ENCODE measurements at places on chromosomes 1 and 21.
A peak's percentile ranks its signal among the peaks of the same experiment; 100 is the strongest.

DNA sequence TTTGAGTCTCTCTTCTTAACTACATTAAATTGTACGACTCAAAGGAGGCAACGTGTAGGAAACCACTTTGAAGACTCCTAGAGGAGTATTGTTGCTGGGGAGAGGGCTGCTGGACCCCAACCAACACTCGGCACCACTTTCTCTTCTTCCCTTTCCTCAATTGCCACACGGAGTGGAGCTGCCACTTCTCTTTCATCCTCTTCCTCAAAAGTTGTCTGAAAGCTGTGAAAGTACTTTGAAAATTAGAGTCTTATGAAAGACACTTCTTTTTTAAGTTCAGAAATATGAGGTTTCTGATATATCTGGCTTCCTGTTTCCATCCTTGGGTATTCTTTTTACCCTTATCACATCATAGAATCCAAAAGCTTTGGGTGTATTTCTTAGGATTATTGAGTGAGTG is 59.5 kb downstream of the MRPS6 start:
- DNase-seq: no peak

DNA sequence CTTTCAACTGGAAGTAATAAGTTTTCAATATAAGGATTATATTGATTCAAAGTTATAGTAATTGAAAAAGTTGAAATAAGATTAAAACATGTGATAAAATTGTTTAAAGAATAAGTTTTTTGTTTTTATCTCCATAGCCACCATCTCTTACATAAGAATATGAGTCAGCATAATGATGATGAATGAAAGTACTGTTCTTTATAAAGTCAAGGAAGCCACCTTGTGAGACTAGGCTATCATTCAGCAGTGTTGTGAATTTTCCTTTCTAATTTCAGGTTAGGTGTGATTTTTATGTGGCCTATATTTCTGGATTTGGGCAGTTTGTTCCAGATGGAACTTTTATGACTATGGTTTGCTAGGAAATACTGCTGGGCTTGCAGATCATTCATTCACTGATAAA is 22.4 kb upstream of the ASB17 start:
- no peak for DNase-seq

DNA sequence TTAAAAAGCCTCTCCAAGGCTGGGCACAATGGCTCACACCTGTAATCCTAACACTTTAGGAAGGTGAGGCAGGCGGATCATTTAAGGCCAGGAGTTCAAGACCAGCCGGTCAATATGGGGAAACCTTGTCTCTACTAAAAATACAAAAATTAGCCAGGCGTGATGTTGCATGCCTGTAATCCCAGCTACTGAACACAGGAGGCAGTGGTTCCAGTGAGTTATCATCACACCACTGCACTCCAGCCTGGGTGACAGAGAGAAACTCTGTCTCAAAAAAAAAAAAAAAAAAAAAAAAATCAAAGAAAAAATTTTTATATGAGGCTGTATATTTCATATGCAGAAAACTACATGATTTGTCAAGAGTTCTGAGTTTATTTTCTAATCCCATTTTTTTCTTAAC is 1107.1 kb upstream of the TMPRSS15 start:
- no peak for DNase-seq

- no peak for DNase-seq
Observed at GRCh38 chr1:244678697-244679096, 25.8 kb downstream of the DESI2 start.

DNA sequence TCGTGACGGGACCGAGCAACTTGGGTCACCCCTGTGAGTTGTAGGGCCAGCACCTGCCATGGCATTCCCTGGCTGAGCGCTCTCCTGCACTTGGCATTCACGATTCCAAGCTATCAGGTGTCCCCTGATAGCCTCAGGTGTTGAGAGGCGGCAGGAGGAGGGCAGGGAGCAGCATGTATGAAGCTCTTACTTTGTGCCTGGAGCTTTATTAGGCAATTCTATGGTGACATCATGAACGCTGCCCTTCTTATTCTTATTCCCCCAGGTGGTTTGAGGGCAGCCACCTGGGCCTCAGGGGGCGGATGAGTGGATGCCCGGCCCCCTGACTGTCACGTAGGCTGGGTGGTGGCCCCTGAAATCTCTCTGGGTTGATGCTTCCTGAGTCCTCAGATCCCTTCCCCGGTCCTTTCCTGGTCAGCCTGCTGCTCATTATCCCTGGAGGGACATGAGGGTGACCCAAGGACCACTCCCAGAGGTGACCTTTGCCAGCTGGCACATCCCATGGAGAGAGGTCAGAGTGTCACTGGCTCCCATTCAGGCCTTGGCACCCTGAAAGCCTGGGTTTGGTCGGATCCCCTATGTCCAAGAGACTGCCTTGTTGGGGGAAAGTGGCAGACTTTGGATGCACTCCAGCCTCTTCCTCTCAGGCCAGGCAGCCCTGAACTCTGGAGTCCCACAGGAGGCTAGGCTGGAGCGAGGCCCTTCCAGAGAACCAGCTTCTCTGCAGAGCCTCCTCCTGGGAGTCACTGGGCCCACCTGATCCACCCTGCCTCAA is 51.9 kb downstream of the SPSB1 start:
- no peak for DNase-seq

DNA sequence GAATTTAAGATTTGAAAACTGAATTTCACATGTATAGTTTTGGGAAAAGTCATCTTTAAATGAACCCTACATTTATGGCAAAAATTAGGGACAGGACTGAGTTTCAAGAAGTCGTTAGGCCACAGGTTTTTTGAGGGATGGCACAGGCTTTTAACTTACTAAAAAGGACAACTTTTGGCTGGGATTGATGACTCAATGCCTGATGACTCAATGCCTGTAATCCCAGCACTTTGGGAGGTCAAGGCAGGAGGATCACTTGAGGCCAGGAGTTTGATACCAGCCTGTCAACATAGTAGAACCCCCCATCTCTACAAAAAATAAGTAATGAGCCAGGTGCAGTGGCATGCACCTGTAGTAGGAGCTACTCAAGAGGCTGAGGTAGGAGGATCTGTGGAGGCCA is 15.9 kb downstream of the UCK2 start:
- DNase-seq: peak; percentile 39

DNA sequence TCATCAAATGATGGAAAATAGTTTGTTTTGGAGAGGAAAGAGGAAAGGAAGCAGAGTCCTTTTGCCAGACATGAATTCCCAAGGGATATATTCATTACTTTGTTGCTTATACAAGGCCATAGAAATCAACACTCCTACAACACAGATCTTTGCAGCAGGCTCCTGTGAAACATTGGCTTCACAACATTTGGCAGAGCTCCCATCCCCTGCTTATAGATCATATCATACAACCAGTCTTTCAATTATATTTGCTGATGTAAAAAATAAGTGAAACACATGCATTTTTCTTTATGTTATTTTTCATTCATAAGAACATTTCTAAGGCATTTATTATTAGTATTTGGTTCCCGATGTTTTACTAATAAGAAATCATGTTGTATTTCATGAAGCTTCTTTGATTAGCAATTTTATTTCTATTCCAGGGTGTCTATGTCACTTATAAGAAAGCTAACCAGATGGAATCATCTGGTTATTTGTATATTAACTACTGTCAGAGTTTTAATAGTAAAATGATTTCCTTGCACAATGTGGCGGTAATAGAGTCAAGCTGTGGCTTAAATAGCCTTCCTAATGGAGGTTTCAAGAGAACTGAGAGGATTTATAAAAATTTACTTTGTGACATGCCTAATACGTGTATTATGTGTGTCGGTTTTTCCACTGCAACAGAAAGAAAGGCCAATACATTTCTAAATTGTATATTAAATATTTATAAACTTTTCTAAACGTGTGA is 470.3 kb upstream of the NCAM2 start:
- DNase-seq: peak; percentile 7

- DNase-seq: no peak
Observed at GRCh38 chr21:45032332-45032731, 42.0 kb upstream of the ADARB1 start.

GRCh38 chr1:63322114-63322943 is at the start of gene FOXD3:
TSS of gene FOXD3 (plus strand) at chr1:63322567. CDS start at chr1:63323059, 492 bp downstream.
- no peak for DNase-seq

DNA sequence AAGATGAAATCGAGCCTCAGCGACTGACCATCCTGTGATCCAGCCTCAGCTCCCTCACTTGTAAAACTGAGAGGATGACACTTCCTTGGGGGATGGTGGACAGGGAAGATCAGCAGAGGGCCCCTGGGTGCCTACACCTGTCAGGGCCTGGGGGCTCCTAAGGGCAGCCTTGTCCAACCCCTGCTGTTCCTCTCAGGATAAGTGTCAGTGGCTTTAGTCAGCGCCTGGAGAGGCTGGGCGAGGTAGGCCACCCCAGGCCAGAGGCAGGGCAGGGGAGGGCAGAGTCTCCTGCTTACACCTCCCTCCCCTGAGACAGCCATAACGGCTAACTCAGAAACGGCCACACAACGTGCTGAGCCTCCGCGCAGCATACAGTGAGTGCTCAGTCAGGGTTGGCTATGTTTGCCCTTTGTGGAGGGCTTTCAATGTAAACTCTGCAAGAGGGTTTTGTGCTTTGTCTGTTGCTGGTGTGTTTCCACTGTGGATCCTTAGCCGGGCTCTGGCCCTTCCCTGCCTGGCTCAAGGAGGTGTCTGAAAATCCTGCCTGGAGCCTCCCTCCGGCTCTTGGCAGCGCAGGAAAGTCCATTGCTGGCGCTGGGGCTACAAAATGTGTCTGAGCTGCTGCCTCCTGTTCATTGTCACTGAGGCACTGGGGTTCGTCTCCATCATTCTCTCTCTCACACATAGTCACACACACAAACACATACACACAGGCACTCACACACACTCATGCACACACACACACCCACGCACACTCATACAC is 588.4 kb downstream of the PTPRU start:
- DNase-seq: no peak

DNA sequence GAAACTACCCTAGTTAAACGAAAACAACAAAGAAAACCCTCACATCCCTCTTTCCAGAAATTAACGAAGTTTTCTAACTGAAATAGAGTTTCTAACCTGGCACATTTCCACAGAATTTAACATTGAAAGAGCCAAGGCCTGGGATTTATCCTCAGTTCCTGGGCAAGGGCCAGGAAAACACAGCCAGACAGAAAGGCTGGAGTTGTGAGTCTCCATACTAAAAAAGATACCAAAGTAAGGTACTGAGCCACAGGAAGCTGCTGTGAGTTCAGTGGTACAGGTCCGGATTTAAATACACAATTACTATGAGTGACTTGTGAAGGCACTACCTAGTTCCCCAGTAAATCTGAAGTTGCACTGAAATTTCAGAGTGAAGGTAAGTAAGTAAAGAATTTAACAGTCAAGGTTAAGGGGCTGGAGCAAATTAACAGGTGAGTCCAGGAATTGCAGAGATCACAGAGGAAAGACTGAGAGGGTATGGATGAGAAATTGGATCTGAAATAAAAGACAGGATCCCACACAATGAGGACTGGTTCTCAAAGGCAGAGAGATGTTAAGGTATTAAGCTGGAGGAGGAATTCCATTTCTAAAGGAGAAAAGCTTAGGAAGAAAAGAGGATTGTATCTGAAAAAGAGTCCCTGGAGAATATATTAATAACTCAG is 905 bp downstream of the LIX1L start:
- DNase-seq: peak; percentile 39

GRCh38 chr1:107277022-107277421 is 136.2 kb downstream of the NTNG1 start:
- peak; percentile 68 for DNase-seq

DNA sequence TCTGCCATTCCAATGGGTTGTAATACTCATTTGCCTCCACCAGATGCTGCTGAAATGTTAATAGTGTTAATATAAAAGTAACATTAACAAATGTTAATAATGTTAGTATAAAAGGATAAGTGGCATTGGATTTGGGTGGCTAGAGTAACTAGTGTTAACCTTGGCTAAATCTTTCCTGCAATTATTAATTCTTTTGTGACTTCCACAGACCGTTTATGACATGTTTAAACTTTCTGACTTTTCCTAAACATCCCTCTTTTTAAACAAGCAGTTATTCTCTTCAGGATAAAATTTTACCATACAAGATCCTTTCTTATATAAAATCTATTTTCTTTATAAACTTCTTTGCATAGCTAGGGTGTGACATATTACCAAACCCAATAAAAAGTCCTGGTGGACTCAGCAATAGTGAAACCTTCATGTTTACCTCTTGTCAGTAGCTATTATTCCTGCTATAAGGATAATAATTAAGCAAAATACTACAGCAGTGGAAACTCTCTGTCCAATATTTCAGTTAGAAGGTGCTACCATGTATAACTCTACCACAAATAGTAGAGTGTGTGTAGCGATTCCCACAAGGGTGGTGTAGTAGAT is 41.5 kb downstream of the CCDC30 start:
- no peak for DNase-seq

DNA sequence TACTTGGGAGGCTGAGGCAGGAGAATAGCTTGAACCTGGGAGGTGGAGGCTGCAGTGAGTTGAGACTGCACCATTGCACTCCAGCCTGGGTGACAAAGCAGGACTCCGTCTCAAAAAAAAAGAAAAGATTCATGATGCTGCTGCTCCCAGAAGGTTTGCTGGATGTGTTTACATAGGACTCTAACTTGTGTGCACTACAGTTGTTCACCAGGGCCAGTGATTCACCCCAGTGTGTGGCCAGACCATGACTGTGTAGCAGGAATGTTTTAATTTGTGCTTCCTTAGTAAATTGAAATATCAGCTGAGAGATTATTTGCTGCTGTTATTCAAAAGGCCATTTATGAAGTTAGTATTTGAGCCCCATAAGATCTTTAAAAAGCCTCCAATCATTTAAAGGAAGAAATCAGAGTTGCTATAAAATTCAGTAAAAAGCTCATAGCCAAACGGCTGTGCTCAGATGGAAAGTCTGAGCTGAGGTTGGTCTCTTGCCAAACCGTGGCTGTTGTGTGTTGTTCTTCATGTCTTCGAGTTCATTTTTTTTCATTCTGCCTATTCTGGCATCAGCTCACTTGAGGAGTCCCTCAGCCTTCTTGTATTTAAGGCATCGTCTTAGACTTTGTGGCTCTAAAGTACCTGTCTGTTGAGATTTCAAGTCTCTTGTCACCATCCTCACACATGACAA is 18.1 kb upstream of the PGD start:
- peak; percentile 91 for DNase-seq

GRCh38 chr1:55483523-55483922 is 268.4 kb upstream of the USP24 start:
- DNase-seq: no peak

DNA sequence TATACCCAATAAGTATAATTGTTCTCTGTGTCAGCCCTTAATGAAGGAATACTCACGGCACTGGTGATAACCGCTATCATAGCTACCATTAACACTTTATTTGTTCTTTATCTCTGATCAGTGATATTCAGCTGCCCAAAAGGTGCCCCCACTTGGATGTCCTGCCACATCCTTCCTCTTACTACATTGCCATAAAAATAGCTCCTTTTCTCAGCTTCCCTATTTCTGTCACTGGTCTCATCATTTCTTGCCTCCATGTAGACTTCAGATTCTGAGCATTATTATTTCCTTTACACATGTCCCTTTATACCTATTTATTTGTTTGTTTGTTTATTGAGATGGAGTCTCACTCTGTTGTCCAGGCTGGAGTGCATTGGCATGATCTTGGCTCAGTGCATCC is 2.7 kb upstream of the RAB29 start:
- DNase-seq: no peak

- DNase-seq: peak; percentile 37
Observed at GRCh38 chr1:220908757-220909156, 29.5 kb downstream of the HLX start.
